Adrenal gland (tissue), 19 donors: ENCODE measurements at places on chromosomes 7 and 10. TPM values are rescaled to one million over a fixed set of nuclear protein-coding genes. Genes with fewer than 3 reads are reported as not detected.

- DNase-seq: no peak
Measured at GRCh38 chr7:142174441-142174840, 62.9 kb downstream of the MGAM2 start.

DNA sequence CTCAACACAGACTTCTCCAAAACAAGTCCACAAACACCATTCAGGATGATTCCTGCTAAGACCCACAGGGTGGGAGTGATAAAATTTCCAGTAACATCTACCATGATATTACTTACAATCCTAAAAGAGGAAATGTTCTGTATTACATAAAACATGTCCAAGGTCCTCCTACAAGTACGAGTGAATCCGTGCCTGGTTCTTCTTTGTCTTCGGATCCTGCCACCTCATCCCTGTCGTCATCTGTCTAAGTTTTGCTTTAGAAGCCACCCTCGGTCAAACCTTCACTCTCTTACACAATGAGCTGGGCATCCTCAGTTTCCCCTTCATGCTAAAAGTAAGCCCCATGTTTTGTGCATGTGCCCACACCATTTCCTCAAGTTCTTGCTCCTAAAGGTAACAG, 279.0 kb downstream of the KCNMA1 start:
- no peak for DNase-seq

- DNase-seq: no peak
Measured at GRCh38 chr7:34835901-34836600, 178.0 kb downstream of the NPSR1 start.

DNA sequence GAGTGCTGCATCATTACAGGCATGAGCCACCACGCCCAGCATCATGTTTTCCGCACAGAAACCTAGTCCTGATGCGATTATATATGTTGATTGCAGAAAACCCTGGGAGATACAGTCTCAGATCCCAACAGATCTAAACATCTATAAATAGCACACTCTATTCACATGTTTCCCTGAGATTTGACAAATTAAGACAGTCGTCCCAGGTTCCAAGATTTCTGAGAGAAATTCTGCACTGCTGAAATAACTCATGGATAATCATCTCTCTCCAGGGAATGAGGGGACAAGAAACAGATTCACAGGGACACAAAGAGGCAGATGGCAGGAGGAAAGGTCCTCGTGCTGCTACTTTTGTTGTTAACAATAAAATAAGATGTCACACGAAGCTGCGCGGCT, 393.1 kb upstream of the CELF2 start:
- no peak for DNase-seq

- no peak for DNase-seq
Measured at GRCh38 chr10:48574322-48574796, 30.5 kb downstream of the ARHGAP22 start.

GRCh38 chr10:97356318-97356914, 21.9 kb upstream of the FRAT2 start:
- DNase-seq: no peak

DNA sequence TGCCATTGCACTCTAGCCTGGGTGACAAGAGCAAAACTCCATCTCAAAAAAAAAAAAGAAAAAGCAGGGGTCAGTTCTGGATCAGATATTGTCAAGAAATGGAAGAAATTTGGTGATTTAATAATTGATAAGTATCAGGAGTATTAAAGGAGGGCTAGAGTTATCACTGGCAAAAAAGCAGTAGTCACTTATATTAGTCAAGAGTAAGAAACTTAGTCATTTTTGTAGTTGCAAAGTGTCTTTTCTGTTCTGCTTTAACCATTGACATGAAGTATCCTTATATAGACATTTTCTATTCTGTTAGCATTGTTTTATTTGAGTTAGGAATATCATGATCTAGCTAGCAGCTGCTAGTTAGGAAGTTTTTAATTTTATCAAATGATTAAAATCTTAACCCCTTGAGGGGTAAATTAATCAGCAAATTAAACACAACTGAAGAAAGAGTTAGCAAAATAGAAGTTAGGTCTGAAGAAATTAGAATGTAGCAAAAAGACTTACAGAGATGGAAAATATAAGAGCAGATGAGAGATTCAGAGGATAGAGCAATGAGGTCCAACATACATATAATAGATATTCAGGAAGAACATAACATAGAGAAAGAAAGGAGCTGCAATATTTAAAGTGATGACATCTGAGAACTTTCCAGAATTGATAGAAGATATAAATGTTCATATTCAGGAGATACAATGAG, 7.3 kb upstream of the CCDC6 start:
- no peak for DNase-seq

- DNase-seq: no peak
Measured at GRCh38 chr7:82294382-82294784, 149.2 kb downstream of the CACNA2D1 start.

DNA sequence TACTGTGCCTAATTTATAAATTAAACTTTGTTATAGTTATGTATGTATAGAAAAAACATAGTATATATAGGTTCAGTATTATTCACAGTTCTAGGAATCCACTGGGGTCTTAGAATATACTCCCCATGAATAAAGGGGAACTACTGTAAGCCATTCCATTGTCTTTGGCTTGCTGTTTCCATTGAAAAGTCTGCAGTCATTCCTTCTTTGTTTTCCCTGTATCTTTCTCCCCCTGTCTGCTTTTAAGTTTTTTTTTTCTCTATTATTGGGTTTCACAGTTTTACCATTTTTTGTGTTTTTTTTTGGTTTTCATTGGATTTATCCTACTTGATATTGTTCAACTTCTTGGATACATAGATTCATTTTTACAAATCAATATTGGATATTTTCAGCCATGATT, 6.7 kb upstream of the PNLIP start:
- no peak for DNase-seq

GRCh38 chr10:24814568-24815313, 91.1 kb upstream of the ARHGAP21 start:
- peak; percentile 19 for DNase-seq

The MYH16 gene
- not detected for total RNA-seq
